ENCODE measurements at places on chromosomes 2 and 18. TPM values are rescaled to one million over a fixed set of nuclear protein-coding genes. Genes with fewer than 3 reads are reported as not detected.

Gene UGT1A5
- not detected for total RNA-seq

GRCh38 chr2:138485019-138485418, 16.6 kb upstream of the SPOPL start:
- H3K36me3 ChIP-seq, result no peaks in the 10 kb centered on the region
- no peaks in the 10 kb centered on the region for H3K4me1 ChIP-seq
- H3K27ac ChIP-seq, result no peak overlapping the region
- no peak overlapping the region for H3K4me3 ChIP-seq
- no peaks in the 10 kb centered on the region for H3K27me3 ChIP-seq
- DNase-seq, result no peak

Gene OR6B2
- not detected for total RNA-seq

DNA sequence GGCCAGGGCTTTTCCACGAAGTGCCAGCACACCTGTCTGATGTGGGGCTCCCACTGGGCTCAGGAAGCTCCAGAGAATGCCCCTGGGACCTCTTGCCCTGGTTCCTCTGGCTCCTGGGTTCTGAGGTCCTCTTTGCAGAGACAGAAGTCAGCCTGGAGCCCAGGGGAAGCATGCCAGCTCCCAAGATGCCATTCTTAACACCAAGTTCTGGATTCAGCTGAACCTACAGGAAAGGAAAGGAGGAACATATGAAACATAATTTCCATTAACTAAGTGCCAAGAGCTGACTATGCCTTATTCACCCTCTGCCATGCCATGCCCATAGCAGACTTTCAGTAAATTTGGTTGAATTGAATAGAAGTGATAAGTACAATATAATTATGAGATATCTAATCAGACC, 21.9 kb downstream of the FAM124B start:
- no peaks in the 10 kb centered on the region for H3K4me1 ChIP-seq
- no peak overlapping the region for H3K27ac ChIP-seq
- no peaks in the 10 kb centered on the region for H3K27me3 ChIP-seq
- H3K36me3 ChIP-seq, result no peaks in the 10 kb centered on the region
- no peak overlapping the region for H3K4me3 ChIP-seq

DNA sequence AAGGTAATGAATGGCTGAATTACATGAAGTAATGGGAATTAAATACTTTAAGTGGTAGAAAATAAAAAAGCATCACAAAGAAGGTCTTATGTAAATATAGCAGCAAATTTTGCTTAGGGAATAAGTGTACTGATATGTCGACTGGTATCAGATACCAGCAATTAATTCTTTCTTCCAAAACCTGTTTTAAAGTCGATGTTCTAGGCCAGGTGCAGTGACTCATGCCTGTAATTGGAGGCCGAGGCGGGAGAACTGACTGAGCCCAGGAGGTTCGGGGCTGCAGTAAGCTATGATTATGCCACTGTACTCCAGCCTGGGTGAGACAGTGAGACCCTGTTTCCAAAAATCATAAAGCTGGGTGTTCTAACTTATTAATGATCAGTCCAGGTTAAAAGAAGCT, 30.3 kb downstream of the SP3 start:
- no peak overlapping the region for H3K4me3 ChIP-seq
- H3K4me1 ChIP-seq, result peaks cover 28% of the 10 kb centered on the region
- H3K27me3 ChIP-seq, result no peaks in the 10 kb centered on the region
- H3K27ac ChIP-seq, result peak overlapping the region; percentile 22

GRCh38 chr2:61707984-61708852, 145.6 kb downstream of the FAM161A start:
- no peak for DNase-seq
- H3K4me3 ChIP-seq, result no peak overlapping the region
- H3K27ac ChIP-seq, result no peak overlapping the region
- H3K36me3 ChIP-seq, result no peaks in the 10 kb centered on the region
- no peaks in the 10 kb centered on the region for H3K27me3 ChIP-seq

DNA sequence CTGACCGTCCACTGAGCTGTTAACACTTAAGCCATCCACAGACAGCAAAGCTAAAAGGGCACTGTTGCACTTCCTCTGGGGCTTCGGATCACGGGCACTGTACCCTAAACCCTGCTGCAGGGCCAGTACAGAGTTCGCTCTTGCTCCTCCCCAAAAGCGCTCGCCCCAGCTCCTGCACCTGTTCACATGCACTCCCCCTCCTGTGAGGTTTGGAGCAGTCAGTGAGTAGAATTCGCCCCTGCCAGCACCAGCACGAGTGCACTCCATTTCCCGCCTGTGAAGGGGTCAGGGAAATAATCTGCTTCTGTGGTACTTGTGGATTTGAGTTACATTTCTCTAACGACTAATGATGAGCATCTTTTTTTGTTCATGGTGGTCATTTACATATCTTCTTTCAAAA, 158.8 kb downstream of the PTPRM start:
- no peaks in the 10 kb centered on the region for H3K36me3 ChIP-seq
- H3K27ac ChIP-seq, result no peak overlapping the region
- H3K27me3 ChIP-seq, result peaks cover 8% of the 10 kb centered on the region

GRCh38 chr2:67156796-67157195, 240.3 kb upstream of the ETAA1 start:
- no peaks in the 10 kb centered on the region for H3K27me3 ChIP-seq
- no peak for DNase-seq
- no peaks in the 10 kb centered on the region for H3K36me3 ChIP-seq
- H3K4me3 ChIP-seq, result no peak overlapping the region
- H3K27ac ChIP-seq, result no peak overlapping the region
- no peaks in the 10 kb centered on the region for H3K4me1 ChIP-seq

DNA sequence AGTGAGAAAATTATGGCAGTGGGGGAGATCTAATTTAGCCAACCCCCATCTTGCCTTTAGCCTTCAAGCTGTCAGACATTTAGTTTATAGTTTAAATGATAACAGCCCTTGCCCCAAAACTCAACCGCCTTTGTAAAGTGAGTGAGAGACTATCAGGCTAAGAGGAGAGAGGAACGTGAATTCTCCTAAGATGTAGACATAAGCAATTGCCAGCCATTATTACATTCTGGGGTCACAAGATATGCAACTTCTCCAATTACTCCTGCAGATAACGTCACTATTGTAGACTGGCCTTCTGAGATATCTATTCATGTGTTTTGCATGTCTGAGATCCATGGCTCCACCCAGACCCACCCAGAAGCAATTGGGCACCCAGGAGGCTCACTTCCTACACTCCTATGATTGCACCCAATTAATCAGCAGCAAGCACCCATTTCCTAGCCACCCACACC, 307.3 kb downstream of the NBAS start:
- H3K4me3 ChIP-seq, result no peak overlapping the region
- no peaks in the 10 kb centered on the region for H3K4me1 ChIP-seq
- no peak for DNase-seq
- H3K27me3 ChIP-seq, result no peaks in the 10 kb centered on the region

GRCh38 chr18:54127759-54128378, 96.6 kb downstream of the MBD2 start:
- H3K27ac ChIP-seq, result no peak overlapping the region
- DNase-seq, result peak; percentile 35
- H3K4me3 ChIP-seq, result no peak overlapping the region
- no peaks in the 10 kb centered on the region for H3K27me3 ChIP-seq

Gene NYAP2
- total RNA-seq, result not detected

DNA sequence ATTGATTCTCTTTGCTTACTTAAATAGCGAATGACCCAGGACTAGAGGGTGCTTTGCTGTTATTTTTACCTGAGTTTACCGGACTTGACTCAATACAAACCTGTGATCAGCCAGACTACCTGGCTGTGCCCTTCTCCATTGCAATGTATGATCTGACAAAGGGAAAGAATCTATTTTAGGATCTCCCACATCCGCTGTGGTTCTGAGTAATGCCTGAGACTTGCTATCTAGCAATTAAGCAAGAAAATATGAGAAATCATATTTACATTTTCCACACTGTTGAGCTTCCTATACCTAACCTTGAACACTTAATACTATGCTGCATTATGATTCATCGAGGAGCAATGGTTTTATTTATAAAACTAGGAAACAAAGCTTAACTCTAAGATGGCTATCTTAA, 215.2 kb downstream of the RAD51AP2 start:
- H3K4me3 ChIP-seq, result no peak overlapping the region
- no peaks in the 10 kb centered on the region for H3K4me1 ChIP-seq
- no peak overlapping the region for H3K27ac ChIP-seq
- no peak for DNase-seq
- H3K36me3 ChIP-seq, result no peaks in the 10 kb centered on the region

- H3K36me3 ChIP-seq, result no peaks in the 10 kb centered on the region
- H3K27me3 ChIP-seq, result no peaks in the 10 kb centered on the region
- peaks cover 13% of the 10 kb centered on the region for H3K4me1 ChIP-seq
- H3K27ac ChIP-seq, result no peak overlapping the region
Measured at GRCh38 chr2:126889496-126890135, 9.1 kb upstream of the TEX51 start.

- no peak overlapping the region for H3K27ac ChIP-seq
- DNase-seq, result no peak
- no peak overlapping the region for H3K4me3 ChIP-seq
- H3K4me1 ChIP-seq, result no peaks in the 10 kb centered on the region
- H3K27me3 ChIP-seq, result no peaks in the 10 kb centered on the region
Measured at GRCh38 chr18:76410660-76411417, 84.2 kb downstream of the ZNF516 start.

DNA sequence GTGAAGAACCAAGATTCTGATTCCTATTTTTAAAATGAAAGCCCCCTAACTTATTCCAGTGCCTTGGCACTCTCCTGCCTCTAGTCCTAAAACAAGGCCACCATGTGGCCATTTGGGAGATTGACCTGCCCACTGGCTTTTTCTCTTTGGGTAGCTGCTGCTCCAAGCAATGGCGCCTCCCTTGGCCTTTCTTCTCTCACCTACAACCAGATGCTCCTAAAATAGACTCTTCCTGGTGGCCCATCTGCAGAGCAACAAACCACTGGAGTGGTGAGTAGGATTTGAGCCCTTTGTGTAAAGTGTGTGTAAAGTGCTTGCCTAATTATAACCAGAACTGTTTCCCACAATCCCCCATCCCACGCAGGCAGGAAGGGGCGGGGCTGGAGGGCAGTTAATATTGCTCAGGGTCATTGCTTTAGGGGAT, 114.2 kb downstream of the FHOD3 start:
- DNase-seq, result peak; percentile 50
- no peak overlapping the region for H3K27ac ChIP-seq
- H3K27me3 ChIP-seq, result no peaks in the 10 kb centered on the region

GRCh38 chr18:44828080-44828479, 147.4 kb downstream of the SETBP1 start:
- H3K36me3 ChIP-seq, result no peaks in the 10 kb centered on the region
- no peaks in the 10 kb centered on the region for H3K27me3 ChIP-seq
- H3K4me1 ChIP-seq, result no peaks in the 10 kb centered on the region
- no peak for DNase-seq
- no peak overlapping the region for H3K27ac ChIP-seq

DNA sequence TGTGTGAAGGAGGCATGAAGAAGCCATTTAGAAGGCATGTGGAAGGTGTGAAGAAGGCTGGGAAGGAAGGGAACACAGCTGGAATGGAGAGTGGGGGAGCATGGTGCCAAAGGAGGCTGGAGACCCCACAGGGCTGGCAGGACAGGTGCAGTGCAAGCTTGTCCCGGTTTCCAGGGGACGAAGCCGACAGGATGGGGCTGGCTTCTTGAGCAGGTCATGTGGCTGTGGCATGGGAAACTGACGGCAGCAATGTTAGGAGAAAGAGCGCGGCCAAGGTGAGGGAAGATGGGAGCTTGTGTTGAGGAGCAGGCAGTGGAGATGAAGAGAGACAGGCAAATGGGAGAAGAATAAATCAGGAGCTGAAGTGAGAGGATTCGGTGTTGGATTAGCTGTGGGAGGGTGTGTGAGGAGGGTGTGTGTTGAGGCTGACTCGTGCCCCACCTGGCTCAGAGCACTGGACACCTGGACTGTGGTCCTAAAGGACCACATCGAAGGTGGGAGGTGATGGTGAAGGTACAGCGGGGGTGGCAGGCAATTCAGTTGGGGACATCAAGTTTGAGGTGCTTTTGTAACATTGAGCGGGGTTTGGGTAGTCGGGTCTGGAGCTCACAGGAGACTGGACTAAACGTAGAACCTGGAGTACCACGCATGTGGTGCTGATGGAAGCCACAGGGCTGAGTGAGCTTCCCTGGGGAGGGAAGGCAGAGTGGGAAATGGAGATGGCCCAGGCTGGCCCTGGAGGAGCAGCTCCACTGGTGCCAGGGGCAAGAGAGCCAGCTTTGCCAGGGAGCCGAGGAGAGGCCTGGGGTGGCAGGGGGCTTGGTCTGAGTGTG, 165.6 kb upstream of the HDAC4 start:
- H3K27ac ChIP-seq, result no peak overlapping the region
- H3K4me1 ChIP-seq, result no peaks in the 10 kb centered on the region
- DNase-seq, result no peak
- H3K27me3 ChIP-seq, result peaks cover 21% of the 10 kb centered on the region
- H3K4me3 ChIP-seq, result no peak overlapping the region

DNA sequence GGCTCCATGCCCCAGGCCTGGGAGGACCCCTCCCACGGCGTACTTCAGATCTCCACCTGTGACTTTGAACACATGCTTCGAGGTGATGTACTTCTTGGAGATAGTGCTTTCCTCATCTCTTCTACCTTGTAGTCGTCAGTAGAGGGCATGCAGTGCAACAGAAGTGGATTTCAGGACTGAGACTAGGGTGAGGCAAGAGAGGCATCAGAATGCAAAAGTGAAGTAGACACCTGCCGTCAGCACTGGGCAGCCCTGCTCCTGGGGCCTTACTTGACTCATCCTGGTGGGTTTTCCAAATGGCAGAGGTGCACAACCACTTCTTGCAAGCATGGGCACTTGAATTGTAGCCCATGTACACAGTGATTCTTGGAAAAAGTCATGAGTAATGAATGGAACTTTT, 258.8 kb downstream of the NEDD4L start:
- DNase-seq, result no peak
- H3K4me1 ChIP-seq, result no peaks in the 10 kb centered on the region
- no peaks in the 10 kb centered on the region for H3K27me3 ChIP-seq
- no peak overlapping the region for H3K4me3 ChIP-seq

- no peak overlapping the region for H3K4me3 ChIP-seq
- H3K27me3 ChIP-seq, result no peaks in the 10 kb centered on the region
Measured at GRCh38 chr2:109649736-109650695, 35.9 kb downstream of the SOWAHC start.

Gene CNGA3
- not detected for total RNA-seq

DNA sequence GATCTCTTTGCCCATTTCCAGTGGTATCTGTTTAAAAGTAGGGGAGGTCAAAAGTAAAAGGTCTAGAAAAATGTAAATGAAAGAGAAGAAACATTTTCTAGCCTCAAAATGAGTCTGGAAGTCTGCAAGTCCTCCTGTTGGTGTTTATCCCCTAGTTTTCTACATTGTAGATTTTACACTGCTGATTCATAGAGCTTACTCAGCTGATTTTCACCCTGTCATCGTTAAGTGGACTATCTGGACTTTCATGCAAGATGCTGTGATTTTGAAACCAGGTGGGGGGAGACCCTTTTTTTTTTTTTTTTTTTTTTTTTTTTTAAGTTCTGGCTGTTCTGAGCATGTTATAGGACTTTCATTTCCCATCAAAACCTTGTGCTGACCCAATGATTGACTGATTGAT, 10.3 kb downstream of the HOXD3 start:
- DNase-seq, result no peak
- no peak overlapping the region for H3K27ac ChIP-seq
- no peaks in the 10 kb centered on the region for H3K4me1 ChIP-seq
- no peaks in the 10 kb centered on the region for H3K36me3 ChIP-seq

- no peaks in the 10 kb centered on the region for H3K36me3 ChIP-seq
- no peaks in the 10 kb centered on the region for H3K27me3 ChIP-seq
- no peak overlapping the region for H3K27ac ChIP-seq
- H3K4me3 ChIP-seq, result no peak overlapping the region
Measured at GRCh38 chr2:158766524-158766923, 28.6 kb upstream of the DAPL1 start.

GRCh38 chr2:149651229-149651628, 63.7 kb upstream of the MMADHC start:
- no peak overlapping the region for H3K4me3 ChIP-seq
- H3K27ac ChIP-seq, result no peak overlapping the region
- no peaks in the 10 kb centered on the region for H3K36me3 ChIP-seq
- peaks cover 8% of the 10 kb centered on the region for H3K4me1 ChIP-seq
- DNase-seq, result no peak

Gene RAB11FIP5
- 20.8 TPM for total RNA-seq

Gene SLC38A11
- total RNA-seq, result not detected

All from HCT116 (cell line).